ENCODE measurements at places on chromosomes 12 and 14. TPM values are rescaled to one million over a fixed set of nuclear protein-coding genes. Genes with fewer than 3 reads are reported as not detected.

Gene TEX22
- total RNA-seq: not detected

Gene ABCD2
- total RNA-seq: not detected

Gene C12orf54
- total RNA-seq: not detected

Gene ZNF664
- total RNA-seq: 26.7 TPM

Gene RNASE4
- total RNA-seq: 9.5 TPM

Gene CLEC4E
- not detected for total RNA-seq

Gene PTGES3
- 122 TPM for total RNA-seq

Gene GLIPR1L2
- total RNA-seq: 0.05 TPM

Gene KLHL33
- 0.34 TPM for total RNA-seq

Gene TCL1A
- total RNA-seq: not detected

Gene IAPP
- total RNA-seq: not detected

Gene ANGEL1
- 13.5 TPM for total RNA-seq

Gene G2E3
- 10.6 TPM for total RNA-seq

Gene CCDC198
- not detected for total RNA-seq

Gene SPTB
- total RNA-seq: not detected

Gene ADAMTS20
- total RNA-seq: not detected

Gene ZC2HC1C
- total RNA-seq: 1.3 TPM
